ENCODE measurements at places on chromosomes 13 and 19. TPM values are rescaled to one million over a fixed set of nuclear protein-coding genes. Genes with fewer than 3 reads are reported as not detected.

Gene UBAC2
- 41.9 TPM for total RNA-seq

- no peak for DNase-seq
Observed at GRCh38 chr19:36483653-36484052, 5.7 kb downstream of the ZNF566 start.

DNA sequence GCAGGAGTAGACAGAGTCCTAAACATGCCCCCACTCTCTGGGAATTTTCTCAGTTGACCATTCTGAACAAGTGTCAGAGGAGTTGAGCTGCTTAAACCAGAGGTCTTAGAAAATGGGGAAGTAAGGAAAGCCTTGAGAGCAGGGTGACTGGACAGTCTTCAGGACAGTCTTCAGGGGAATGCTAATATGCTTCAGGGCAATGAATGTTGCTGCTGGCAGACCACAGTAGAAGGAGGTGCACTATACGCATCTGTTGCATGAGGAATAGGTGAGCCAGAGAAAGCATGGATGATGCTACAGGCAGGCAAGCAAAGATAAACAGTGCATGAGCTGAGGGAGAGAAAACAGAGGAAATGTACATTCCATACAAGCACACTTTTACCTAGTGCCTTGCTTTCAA, 196.6 kb upstream of the GPR12 start:
- DNase-seq = no peak

Gene KLHL26
- total RNA-seq = 6.6 TPM

DNA sequence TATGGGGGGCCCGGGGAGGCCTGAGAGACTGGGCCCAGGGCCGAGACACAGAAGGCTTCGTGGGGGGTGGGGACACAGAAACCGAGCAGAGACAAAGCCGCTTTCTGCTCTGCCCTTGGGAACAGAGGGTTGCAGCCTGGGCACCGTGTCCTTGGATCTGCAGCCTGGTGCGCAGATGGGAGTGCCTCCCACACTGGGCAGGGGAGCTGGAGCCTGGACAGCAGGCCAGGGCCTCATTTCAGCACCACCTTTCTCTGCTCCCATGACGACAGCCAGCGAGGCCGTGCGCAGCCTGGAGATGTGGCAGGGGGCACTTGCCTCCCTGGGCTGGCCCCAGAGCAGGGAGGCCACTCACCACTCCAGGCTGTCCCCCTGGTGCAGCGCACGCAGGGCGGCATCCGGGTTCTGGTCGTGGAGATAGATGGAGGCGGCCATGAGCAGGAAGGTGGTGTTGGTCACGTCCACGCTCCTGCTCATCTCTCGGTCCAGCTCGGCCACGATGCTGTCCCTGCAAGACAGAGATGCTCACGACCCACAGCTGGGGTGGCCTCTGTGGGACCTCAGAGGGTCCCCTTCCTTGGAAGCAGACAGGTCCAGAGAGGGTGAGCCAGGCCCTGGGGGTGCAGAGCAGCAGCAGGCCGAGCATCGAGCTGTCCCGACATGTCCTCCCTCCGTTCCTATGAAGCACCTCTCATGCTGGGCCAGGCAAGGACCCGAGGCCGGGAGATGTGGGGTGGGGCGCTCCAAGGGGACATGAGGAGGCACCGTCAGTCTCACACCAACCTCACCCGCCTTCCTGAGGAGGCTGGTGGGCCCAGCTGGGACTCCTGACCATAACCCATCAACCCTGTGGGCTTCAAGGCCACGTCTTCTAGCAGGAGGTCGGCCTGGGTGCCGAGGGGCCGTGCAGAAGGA, 10.9 kb upstream of the CERS1 start:
- no peak for DNase-seq

- DNase-seq = no peak
Observed at GRCh38 chr13:113152984-113153809, 5.3 kb upstream of the PROZ start.

Gene ZNF433
- total RNA-seq = not detected

- no peak for DNase-seq
Observed at GRCh38 chr13:30078059-30078458, 227.6 kb upstream of the UBL3 start.
